ENCODE measurements at places on chromosomes 12 and 14. TPM values are rescaled to one million over a fixed set of nuclear protein-coding genes. Genes with fewer than 3 reads are reported as not detected.
A peak's percentile ranks its signal among the peaks of the same experiment; 100 is the strongest.

DNA sequence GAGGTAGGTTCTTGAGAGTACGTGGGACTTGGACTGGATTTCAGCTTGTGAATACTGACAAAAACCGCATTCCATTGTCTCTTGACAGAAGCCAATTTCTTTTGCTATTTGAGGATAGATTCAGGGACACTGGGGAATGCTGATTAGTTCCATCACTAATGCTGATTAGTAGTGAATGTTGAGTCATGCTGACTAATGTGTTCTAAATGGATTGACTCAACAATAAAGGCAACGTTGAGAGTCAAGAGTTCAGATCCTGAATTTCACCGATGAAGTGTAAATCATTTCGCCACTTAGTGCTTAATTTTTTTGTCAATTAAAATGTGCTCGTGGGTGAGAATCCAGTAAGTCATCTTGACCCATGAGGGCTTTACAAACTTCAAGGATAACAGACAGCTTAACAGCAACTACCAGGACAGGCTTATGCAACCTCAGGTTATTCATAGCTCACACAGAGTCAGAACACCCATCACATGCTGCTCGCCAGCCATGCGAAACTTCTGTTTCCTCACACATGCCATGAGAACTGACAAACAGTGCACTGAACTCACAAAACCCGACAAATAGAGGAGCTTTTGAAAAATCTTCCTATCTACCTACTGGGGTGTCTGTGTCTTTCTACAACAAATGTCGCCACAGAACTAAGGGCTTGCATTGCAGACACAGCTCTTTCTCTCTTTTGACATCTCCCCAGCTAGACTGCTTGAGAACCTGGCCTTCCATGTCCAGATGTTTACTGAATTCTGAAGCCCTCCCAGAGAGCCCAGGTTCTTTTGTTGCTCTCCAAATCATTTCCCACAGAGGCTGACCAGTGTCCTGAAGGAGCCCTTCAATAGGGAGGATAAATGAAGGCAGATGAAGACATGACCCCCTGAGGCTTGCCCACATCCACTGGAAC, 316.4 kb downstream of the ZFP36L1 start:
- no peak overlapping the region for H3K4me3 ChIP-seq
- peak; percentile 44 for DNase-seq
- H3K27ac ChIP-seq: peak overlapping the region; percentile 30
- H3K27me3 ChIP-seq: no peaks in the 10 kb centered on the region
- H3K36me3 ChIP-seq: no peaks in the 10 kb centered on the region

DNA sequence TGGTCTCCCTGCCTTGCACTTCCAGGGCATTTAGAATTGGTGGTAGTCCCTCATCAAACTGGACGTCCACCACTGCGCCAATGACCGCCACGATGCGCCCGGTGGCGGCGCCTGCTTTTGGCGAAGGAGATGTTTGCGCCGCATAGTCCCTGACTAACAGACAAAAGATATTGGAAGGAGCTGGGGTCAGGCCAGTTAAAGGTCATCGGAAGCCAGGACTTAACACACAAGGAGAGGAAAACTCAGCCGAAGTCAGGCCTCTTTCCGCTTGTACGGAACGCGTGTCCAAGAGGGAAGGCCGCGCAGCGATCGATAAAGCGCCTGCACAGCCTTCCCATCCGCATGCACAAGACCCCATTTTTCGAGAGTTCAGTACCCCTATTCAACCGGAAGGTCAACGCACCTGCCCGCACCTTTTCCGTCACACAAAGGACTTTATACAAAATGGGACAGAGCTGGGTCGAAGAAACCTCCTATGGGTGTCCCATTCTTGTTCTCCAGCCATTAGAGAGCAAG, 525 bp downstream of the ATP5F1B start:
- H3K27me3 ChIP-seq: no peaks in the 10 kb centered on the region
- peak overlapping the region; percentile 97 for H3K27ac ChIP-seq
- H3K4me3 ChIP-seq: peak overlapping the region; percentile 97
- DNase-seq: peak; percentile 42
- peaks cover 17% of the 10 kb centered on the region for H3K36me3 ChIP-seq
- H3K4me1 ChIP-seq: peaks cover 17% of the 10 kb centered on the region

GRCh38 chr12:132237772-132238487, 91.5 kb downstream of the GALNT9 start:
- DNase-seq: peak; percentile 64
- peaks cover 3% of the 10 kb centered on the region for H3K27me3 ChIP-seq
- H3K27ac ChIP-seq: no peak overlapping the region
- no peaks in the 10 kb centered on the region for H3K36me3 ChIP-seq
- peaks cover 2% of the 10 kb centered on the region for H3K4me1 ChIP-seq

DNA sequence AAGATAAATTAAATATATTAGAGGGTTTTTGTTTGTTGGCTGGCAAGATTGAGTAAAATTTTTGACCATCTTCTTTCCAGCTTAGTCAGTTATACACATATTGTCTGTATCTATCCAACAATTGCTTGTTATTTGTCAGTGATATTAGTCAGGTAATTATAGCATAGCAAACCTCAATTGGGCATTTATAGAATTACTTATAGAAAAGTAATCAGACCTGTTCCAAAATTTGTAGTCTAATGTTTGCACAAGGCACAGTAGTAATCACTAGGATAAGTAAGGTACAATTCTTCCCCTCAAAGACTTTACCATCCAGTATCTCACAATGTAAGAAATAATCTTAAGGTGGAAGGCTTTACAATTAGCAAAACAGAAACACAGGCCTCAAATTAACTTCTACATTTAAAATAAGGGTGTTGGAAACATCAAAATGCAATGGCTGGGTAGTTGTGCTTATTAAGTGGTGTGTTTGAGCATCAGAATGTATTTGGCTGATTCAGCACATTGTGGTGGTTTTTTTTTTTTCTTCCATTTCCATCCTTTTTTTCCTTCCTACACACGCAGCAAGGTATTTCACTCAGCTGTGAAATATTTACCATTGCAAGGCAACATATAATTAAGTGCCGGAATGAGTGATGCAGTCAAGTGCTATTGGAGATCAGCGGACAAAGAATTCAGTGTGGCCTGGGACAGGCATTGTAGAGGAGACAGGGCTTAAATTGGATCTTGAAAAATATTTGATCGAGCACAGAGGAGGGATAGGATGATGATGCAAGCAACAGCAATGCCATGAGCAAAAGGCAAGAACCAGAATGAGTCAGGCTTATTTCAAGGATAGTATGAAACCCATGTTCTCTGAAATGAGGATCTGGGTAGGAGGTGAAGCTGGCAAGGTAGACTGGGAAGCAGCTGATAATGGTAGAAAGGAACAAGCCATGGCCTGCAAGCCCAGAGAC, 178.2 kb downstream of the AKAP6 start:
- no peak overlapping the region for H3K4me3 ChIP-seq
- no peak for DNase-seq
- peaks cover 2% of the 10 kb centered on the region for H3K4me1 ChIP-seq
- H3K36me3 ChIP-seq: no peaks in the 10 kb centered on the region
- H3K27me3 ChIP-seq: no peaks in the 10 kb centered on the region

DNA sequence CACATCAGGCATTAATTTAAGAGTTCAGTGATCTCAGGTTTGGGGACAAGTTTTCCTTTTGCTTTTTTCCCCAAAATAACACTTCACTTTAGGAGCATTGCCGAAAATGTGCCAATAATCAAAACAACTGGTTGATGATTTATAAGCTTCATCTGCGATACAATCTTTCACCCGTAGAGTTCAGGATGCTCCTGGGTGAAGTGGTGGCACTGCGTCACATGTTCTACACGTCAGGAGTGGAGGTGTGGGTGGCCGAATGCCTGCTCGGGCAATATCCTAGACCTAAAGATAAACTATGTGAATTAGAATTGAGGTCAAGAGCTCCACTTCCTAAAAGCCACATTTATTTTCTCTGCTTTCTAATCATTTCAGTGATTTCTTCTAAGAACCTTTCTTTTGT, 70.9 kb upstream of the DICER1 start:
- DNase-seq: no peak
- H3K4me1 ChIP-seq: no peaks in the 10 kb centered on the region
- no peaks in the 10 kb centered on the region for H3K27me3 ChIP-seq
- peak overlapping the region; percentile 68 for H3K27ac ChIP-seq
- H3K36me3 ChIP-seq: no peaks in the 10 kb centered on the region
- peak overlapping the region; percentile 13 for H3K4me3 ChIP-seq

DNA sequence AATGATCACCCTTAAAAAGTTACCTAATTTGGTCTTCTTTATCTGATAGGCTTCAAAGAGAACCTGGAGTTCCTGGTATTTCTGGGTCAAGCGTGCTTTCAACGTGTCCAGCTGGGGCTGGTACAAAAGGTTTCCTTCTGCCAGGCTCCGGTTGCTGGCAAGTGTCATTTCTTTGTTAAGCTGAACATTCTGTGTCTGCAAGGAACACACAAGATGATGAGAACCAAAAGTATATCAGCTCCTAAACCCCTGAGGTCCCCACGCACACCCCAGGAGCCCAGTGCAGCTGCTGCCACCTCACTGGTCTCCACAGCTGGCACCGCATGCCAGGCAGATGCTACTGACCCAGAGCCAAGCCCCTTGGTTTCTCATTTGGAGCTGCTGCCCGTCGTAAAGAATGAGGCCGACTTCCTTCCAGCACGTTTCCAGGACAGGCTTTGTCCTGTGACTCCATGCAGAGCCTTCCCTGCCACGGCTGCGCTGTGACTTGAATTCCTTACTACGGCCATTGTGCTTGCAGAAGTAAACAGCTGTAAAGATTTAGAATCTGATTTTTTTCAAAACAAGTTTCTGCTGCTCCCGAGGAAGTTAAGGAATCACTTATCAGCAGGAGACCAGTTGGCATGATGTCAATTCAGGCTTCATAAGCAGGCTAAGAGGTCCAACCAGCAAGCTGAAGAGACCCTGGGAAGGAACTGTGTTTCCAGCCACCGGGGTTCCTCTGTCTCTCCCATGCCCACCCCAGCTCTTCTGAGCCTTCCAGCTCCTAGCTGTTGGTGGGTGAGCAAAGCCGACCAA, 24.9 kb downstream of the VPS37B start:
- H3K27me3 ChIP-seq: no peaks in the 10 kb centered on the region
- H3K4me3 ChIP-seq: no peak overlapping the region
- peaks cover 11% of the 10 kb centered on the region for H3K36me3 ChIP-seq
- DNase-seq: peak; percentile 43

DNA sequence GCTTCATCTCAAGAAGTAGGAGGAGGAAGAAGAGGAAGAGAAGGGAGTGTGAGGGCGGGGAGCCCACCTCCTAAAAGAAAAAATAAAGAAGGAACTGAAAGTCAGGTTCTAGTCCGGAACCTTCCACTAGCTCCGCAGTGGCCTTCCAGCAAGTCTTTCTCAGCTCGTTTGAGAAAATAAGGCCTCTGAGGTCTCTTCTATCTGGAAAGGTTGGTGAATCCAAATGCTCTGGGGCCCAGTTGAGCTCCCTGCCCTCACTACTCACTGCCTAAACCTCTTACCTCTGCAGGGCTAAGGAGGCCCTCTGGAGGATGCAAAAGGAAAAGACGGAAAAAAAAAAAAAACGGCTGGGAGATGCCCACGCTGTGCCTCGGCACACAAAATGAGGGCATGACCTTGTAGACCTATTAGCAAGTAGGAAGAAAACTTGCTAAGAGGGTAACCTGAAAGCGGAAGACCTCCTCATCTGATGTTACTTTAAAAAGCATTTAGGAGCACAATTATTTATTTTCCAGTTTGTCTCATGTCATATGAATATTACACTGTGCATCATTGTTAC, 35.9 kb downstream of the FBLN5 start:
- peaks cover 9% of the 10 kb centered on the region for H3K4me1 ChIP-seq
- no peaks in the 10 kb centered on the region for H3K27me3 ChIP-seq
- H3K4me3 ChIP-seq: no peak overlapping the region
- DNase-seq: no peak
- no peak overlapping the region for H3K27ac ChIP-seq
- no peaks in the 10 kb centered on the region for H3K36me3 ChIP-seq

Gene SLC24A4
- total RNA-seq: 0.85 TPM

Gene FGD4
- 55.5 TPM for total RNA-seq

Gene SLC39A2
- not detected for total RNA-seq

Gene RGS6
- total RNA-seq: 1.1 TPM

Gene KCNA5
- total RNA-seq: 2.9 TPM

Measured in kidney (tissue), 22 donors.